ENCODE measurements at places on chromosomes 1 and 21.

GRCh38 chr1:26154750-26155149 is 4.1 kb upstream of the FAM110D start:
- DNase-seq: no peak

DNA sequence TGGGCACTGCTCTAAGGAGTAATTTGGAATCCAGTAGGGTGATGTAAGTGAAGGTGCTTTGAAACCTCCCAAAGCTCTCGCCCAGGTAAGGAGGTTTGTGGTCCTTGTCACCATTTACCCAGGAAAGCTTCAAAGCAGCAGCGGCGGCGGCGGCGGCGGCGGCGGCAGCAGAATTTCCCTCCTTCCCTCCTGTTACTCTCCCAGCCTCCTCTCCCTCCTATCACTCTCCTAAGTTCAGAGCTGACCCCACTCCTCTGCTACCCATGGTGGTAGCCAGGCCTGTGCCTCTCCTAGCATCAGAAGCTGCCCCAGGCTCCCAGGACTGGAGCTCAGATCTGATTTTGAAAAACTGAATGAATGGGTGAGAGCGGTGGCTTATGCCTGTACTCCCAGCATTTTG is 60.7 kb downstream of the ACBD3 start:
- DNase-seq: no peak

GRCh38 chr1:16724718-16725438 is 15.4 kb upstream of the RNU1-4 start:
- no peak for DNase-seq

DNA sequence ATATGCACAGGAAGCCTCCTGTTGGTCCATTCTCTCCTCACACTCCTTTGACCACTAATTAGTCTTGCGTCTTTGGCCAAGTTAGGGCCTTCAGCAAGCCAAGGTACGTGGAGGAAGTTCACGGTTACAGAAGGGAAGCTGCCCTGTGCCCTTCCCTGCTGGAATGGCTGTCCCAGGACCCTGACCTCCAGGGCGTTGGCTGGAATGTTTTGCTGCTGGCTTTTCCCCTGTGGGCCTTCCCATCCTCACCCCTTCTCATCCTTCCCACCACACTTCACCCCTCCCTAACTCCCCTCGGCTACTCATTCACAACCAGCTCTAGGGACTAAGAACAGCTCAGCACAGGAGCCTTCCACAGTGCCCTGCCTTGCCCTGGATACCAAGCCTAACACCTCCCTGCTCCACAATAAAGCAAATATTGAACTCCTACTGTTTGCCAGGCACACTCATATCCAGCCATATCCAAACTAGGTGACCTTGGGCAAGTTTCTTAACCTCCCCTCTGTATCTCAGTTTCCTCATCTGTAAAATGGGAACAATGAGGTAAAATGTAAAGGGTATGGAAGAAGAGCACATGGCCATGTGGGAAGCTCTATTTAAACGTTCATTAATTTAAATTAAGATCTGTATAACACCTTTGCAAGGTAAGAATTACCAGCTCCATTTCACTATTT is 8.8 kb upstream of the CDCP2 start:
- no peak for DNase-seq

- no peak for DNase-seq
These were observed 1.4 kb upstream of the ARHGEF2 start for GRCh38 chr1:155979597-155980343.

- DNase-seq: no peak
These were observed 21.3 kb downstream of the FAM20B start for GRCh38 chr1:179046808-179047635.

DNA sequence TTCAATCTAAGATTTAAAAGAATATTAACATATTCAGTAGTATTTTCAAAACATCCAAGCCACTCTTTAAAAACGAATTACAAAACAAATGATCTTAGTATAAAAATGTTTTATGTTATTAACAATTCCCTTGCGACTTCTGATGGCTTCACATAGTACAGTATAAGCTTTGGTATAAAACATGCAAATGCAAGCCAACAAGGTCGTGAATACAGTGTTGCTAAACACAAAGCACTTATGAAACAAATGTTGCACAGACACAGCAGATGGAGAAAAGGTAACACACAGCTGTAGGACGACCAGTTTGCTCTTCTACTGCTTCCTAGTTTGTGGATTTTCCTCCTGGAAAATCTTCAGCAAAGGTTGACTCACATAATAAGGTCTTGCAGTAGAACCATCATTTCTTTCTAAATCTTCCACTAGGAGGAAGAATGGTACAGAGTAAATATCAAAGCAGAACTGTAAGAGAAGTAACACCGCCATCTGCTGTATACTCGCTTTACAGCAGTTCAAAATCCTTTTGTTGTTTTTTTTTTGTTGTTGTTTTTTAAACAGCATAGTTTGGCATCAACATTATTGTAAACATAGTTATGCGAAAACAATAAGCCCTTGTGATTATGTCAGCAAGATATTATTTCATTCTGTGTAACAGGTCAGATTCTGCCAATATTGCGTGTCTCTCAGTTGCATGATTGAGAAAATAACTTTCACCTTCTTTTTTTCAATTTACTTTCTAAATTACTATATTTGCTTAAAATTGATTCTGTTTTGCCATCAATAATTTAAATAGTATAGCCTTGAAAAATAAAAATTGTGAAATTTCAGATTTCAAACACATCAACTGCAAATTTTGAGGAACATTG is 69.5 kb downstream of the LHX8 start:
- no peak for DNase-seq

DNA sequence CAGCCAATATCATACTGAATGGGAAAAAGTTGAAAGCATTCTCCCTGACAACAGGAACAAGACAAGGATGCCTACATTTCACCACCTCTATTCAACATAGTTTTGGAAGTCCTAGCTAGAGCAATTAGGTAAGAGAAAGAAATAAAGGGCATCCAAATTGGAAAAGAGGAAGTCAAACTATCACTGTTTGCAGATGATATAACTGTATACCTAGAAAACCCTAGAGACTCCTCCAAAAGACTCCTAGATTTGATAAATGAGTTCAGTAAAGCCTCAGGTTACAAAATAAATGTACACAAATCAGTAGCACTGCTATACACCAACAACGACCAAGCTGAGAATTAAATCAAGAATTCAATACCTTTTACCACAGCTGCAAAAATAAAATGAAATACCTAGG is 171.3 kb upstream of the HP1BP3 start:
- DNase-seq: no peak

DNA sequence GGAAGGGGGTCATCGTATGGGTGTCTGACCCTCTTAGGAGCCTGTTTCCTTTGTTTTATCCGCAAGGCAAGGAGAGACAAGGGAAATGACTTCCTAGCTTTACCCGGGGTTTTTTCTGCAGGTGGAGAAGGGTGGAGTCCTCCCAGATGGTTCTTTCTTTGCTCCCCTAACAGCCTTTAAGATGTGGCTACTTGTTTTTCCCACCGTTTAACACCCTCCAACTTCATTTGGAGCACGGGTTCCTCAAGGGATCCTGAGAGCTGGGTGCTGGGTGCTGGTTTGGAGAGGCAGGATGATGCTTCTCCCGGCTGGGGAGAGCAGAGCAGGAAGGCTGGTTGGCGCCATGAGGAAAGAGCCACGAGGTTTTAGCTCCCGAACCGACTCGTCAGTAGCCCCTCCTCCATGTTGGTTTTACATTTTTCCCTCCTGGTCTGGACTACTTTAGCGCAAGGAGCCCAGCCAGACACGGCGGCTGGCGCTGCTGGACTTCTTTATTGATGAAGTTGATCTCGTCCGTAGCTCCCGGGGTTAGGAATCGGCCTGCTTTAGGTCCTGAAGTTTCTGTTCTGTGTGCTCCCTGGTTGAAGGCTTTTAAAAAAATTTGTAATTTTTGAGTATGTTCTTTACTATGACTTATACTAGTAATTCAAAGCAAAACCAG is 1.4 kb downstream of the UCK2 start:
- DNase-seq: no peak

- no peak for DNase-seq
These were observed 77.6 kb downstream of the EVI5 start for GRCh38 chr1:92707292-92707691.

GRCh38 chr21:10521091-10521598 is at the start of gene TPTE:
TSS of gene TPTE (plus strand) at chr21:10521583. CDS start at chr21:10538724, 17,141 bp downstream.
- DNase-seq: no peak

DNA sequence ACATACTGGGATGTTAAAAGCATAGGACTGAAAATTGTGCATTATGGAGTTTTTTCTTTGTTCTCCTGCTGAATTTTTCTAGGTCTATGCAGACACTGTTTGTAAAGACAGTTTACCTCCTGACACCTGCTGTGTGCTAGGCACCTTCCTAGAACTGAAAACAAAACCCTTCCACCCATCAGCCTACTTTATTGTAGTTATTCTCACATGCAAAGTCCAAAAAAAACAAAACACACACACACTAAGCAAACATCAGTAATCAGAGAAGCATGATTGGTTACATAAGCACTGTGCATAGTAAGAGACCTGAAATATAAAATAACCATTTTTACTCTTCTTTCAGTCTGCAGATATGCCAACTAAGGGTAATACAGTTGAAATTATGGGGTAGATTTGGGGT is 195.1 kb downstream of the CRB1 start:
- DNase-seq: no peak

DNA sequence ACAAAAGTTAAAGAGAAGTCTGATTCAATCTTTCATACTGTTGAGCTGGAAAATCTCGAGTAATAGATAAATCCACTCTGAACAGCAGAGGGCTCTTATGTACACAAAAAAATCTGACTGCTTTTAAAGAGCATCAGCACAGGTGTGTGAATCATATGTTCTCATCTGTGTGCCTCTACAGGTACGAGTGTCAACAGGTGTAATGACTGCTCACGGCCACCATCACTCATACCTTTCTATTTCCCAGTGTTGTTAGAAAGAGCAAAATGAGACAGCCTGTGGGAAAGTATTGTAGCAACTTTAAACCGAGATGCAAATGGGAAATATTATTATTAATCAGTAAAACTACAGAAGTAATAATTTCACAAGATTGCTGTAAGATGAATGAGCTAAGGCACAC is 49.0 kb upstream of the SCAF4 start:
- no peak for DNase-seq

DNA sequence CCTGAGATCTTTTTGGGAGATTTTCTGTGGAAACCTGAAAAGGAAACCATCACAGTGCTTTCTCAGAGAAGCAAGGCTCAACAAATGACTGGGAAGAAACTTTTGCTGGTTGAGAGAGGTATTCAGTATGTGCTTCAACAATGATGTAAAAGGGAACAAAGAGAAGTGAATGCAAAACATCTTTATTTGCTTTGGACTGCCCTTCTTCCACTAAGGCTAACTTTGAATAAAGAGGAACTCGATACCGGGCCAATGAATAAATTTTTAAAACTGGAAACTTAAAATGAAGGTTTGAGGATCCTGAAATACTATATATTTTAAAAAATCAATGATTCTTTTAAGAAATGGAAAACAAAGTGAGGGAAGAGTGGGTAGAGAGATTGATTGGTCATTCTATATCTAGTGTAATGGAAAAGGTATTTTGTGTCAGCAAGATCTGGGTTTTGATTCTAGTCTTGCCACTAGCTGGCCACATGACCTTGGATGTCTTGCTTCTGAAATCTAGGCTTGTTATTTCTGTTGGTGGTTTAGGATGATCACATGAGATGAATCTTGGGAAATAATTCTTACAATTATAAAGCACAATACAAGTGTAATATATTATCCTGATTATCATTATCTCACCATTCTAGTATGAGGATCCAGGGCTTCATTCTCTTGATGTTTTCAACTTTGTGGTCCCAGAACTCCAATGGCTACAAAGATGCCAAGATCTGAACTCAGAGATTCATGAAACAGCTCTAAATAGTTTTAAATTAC is 34.6 kb upstream of the APOBEC4 start:
- no peak for DNase-seq
